ENCODE measurements at places on chromosomes 3 and 15. TPM values are rescaled to one million over a fixed set of nuclear protein-coding genes. Genes with fewer than 3 reads are reported as not detected.
A peak's percentile ranks its signal among the peaks of the same experiment; 100 is the strongest.

DNA sequence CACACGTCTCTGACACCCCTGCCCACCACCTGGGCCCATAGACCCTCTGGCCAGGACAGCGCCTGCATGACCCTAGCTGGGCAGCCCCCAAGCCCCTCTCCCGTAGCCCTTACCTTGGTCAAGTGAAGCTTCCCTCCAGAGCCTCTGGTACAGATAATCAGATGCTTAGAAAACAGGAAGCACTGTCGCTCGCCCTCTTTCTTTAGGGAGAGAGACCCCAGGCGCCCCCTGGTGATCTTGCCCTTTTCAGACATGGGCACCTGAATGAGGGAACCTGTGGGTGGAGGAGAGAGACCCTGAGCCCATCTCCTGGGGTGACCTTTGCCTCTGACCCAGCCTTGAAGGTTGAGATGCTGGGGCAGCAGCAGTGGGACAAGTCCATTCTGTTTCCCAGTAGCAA is 65.4 kb downstream of the RASGRF1 start:
- H3K4me3 ChIP-seq = no peak overlapping the region
- H3K27me3 ChIP-seq = no peaks in the 10 kb centered on the region
- H3K4me1 ChIP-seq = no peaks in the 10 kb centered on the region
- peak; percentile 63 for DNase-seq
- no peaks in the 10 kb centered on the region for H3K36me3 ChIP-seq

- H3K27me3 ChIP-seq = no peaks in the 10 kb centered on the region
- H3K27ac ChIP-seq = no peak overlapping the region
- no peaks in the 10 kb centered on the region for H3K36me3 ChIP-seq
These were observed 735.8 kb downstream of the ZPLD1 start for GRCh38 chr3:103170651-103171050.

GRCh38 chr15:73794443-73795133 is 41.4 kb upstream of the INSYN1 start:
- no peaks in the 10 kb centered on the region for H3K4me1 ChIP-seq
- no peaks in the 10 kb centered on the region for H3K27me3 ChIP-seq
- no peak overlapping the region for H3K27ac ChIP-seq
- no peak overlapping the region for H3K4me3 ChIP-seq
- no peak for DNase-seq
- no peaks in the 10 kb centered on the region for H3K36me3 ChIP-seq

DNA sequence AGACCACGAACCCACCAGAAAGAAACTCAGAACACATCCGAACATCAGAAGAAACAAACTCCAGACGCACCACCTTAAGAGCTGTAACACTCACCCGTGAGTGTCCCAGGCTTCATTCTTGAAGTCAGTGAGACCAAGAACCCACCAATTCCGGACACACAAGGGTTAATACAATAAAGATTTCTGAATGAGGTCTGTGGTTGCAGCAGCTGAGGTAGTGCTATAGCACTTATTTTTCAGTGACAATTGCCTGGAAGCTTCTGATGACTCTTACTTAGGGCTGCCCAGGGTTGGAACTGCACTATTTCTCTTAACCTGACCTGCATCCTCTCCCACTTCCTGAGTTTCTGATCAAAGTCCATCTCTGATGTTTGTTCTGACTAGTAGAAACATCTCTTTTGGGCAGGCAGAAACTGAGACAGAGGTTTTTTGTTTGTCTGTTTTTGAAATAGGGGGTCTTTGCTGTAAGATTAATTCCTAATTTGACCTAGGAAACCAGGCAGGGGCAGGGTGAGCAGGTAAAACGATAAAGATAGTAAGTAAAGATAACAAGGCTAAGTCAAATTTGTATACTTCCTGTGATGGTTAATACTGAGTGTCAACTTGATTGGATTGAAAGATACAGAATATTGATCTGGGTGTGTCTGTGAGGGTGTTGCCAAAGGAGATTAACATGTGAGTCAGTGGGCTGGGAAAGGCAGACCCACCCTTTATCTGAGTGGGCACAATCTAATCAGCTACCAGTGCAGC is 169.1 kb downstream of the GAP43 start:
- H3K27ac ChIP-seq = no peak overlapping the region
- H3K4me3 ChIP-seq = no peak overlapping the region
- DNase-seq = no peak
- H3K27me3 ChIP-seq = no peaks in the 10 kb centered on the region
- H3K36me3 ChIP-seq = no peaks in the 10 kb centered on the region
- no peaks in the 10 kb centered on the region for H3K4me1 ChIP-seq

Gene SAMD7
- not detected for total RNA-seq

Gene SLC6A6
- total RNA-seq = 62.2 TPM

- no peaks in the 10 kb centered on the region for H3K27me3 ChIP-seq
- peaks cover 3% of the 10 kb centered on the region for H3K4me1 ChIP-seq
- no peak for DNase-seq
- H3K36me3 ChIP-seq = no peaks in the 10 kb centered on the region
- no peak overlapping the region for H3K27ac ChIP-seq
These were observed 59.4 kb upstream of the IMPG2 start for GRCh38 chr3:101379658-101380376.

- no peaks in the 10 kb centered on the region for H3K27me3 ChIP-seq
- H3K27ac ChIP-seq = no peak overlapping the region
- no peak overlapping the region for H3K4me3 ChIP-seq
- no peak for DNase-seq
These were observed 183.5 kb upstream of the PRICKLE2 start for GRCh38 chr3:64408770-64409169.

Gene GRAMD2A
- total RNA-seq = 0.91 TPM

- H3K4me3 ChIP-seq = peak overlapping the region; percentile 1
- no peaks in the 10 kb centered on the region for H3K27me3 ChIP-seq
- H3K27ac ChIP-seq = no peak overlapping the region
- no peaks in the 10 kb centered on the region for H3K36me3 ChIP-seq
- peak; percentile 90 for DNase-seq
These were observed 7.6 kb downstream of the EPHB3 start for GRCh38 chr3:184568924-184569829.

GRCh38 chr15:100783291-100783690 is 96.3 kb upstream of the ALDH1A3 start:
- H3K27ac ChIP-seq = no peak overlapping the region
- no peaks in the 10 kb centered on the region for H3K27me3 ChIP-seq
- no peaks in the 10 kb centered on the region for H3K4me1 ChIP-seq
- no peaks in the 10 kb centered on the region for H3K36me3 ChIP-seq
- no peak overlapping the region for H3K4me3 ChIP-seq

Gene STRA6
- total RNA-seq = 0.16 TPM

DNA sequence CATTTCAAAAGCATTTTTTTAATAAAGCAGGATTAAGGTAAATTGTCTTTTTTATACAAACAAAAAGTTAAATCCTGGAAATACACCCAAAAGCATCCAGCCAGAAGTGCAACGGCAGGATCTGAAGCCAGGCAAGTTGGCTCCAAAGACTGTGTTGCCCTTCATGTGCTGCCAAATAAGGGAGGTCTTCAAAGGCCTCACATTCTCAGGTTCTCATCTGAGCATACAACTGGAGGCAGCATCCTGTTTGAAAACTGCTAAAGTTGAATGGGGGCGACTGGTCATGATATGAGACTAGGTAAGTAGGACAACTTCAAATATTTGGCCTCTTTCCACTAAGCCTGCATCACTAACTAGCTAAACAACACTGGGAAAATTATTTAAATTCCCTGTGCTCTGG is 52.2 kb downstream of the IMPG2 start:
- no peak overlapping the region for H3K4me3 ChIP-seq
- no peak overlapping the region for H3K27ac ChIP-seq
- peaks cover 3% of the 10 kb centered on the region for H3K4me1 ChIP-seq
- no peak for DNase-seq

DNA sequence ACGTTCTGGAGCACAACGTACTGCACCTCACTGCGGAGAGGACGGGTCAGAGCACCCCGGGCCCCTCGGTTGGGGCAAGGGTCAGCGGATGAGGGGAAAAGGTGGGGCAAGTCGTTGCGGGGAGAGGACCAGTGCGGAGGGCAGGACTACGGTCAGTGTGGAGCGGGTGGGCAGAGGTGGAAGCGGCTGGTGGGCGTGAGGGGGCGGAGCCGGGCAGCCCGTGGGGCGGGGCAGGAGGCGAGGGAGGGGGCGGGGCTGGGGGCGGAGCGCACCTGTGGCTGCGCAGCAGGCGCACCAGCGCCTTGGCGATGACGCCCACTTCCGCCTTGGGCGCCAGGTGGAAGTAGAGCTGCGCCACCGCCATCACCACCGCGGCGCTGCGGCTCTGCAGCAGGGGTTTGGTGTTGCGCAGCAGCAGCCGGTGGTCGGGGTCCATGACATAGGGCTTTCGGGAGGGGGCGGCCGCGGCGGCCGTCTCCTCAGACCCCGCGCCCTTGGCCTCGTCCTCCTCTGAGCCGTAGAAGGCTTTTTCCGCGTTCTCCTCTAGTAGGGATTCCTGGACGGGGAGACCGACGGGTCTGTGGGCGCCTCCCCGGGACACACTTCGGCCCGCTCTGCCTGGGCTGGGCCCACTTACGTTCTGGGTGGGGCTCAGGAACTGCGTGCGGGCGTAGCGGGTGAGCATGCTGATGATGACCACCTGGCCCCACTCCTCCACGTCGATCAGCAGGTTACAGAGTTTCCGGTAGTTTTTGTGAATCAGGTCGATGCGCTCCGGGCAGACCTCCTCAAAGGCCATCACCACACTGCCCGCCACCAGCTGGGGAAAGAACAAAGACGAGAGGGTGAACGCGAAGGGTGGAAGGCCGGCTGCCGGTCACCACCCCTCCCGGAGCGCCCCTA is 29.2 kb downstream of the AP3B2 start:
- no peaks in the 10 kb centered on the region for H3K4me1 ChIP-seq
- no peaks in the 10 kb centered on the region for H3K27me3 ChIP-seq
- no peak overlapping the region for H3K27ac ChIP-seq
- DNase-seq = no peak
- H3K36me3 ChIP-seq = no peaks in the 10 kb centered on the region

GRCh38 chr3:34419801-34420200 is 621.4 kb downstream of the PDCD6IP start:
- DNase-seq = no peak
- H3K27me3 ChIP-seq = no peaks in the 10 kb centered on the region
- H3K36me3 ChIP-seq = no peaks in the 10 kb centered on the region

DNA sequence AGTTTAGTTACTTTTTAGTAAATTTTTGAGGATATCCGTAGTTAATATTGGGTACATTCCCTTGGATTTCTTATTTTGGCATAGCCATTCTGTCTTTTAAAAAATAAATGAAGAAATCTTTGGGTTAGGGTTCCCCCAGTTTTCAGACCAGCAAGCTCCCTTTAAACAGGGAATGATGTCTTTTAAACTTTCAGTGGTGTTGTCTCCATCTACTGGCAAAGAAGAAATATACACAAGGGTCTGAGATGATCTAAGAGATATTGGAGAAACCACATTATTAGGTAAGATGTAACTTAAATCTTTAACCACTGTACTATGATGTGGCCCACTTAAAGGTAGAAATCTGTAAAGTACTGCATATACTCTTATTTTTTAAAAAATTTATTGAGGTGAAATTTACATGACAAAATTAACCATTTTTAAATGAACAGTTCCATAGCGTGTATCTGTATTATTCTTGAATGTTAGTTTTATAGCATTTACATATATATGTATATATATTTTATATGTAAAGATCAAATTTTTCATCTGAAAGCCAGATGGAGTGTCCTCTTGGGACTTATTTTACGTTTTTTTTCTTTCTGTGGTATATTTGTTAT is 35.1 kb upstream of the EIF3J start:
- no peaks in the 10 kb centered on the region for H3K27me3 ChIP-seq
- DNase-seq = no peak
- no peaks in the 10 kb centered on the region for H3K4me1 ChIP-seq
- H3K27ac ChIP-seq = no peak overlapping the region
- H3K36me3 ChIP-seq = peaks cover 3% of the 10 kb centered on the region
- no peak overlapping the region for H3K4me3 ChIP-seq

DNA sequence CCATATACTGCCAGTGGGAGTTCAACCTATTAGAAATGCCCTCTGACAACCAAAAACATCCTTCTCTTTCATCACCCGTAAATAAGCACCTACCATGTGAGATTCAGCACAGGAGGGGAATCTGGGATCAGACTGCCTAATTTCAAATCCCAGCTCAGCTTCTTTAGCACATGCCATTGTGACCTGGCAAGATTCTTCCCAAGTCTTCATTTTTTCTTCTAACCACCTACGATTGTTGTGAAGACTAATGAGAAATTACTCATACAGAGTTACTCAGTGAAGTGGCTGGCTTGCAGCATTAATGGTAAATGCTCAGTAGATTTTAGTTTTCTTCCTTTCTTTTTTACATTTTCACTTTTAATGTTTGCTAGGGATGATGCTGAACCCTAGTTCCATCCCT is 176.7 kb downstream of the PDZRN3 start:
- no peak overlapping the region for H3K27ac ChIP-seq
- no peak overlapping the region for H3K4me3 ChIP-seq
- no peaks in the 10 kb centered on the region for H3K4me1 ChIP-seq
- H3K36me3 ChIP-seq = no peaks in the 10 kb centered on the region
- H3K27me3 ChIP-seq = no peaks in the 10 kb centered on the region

DNA sequence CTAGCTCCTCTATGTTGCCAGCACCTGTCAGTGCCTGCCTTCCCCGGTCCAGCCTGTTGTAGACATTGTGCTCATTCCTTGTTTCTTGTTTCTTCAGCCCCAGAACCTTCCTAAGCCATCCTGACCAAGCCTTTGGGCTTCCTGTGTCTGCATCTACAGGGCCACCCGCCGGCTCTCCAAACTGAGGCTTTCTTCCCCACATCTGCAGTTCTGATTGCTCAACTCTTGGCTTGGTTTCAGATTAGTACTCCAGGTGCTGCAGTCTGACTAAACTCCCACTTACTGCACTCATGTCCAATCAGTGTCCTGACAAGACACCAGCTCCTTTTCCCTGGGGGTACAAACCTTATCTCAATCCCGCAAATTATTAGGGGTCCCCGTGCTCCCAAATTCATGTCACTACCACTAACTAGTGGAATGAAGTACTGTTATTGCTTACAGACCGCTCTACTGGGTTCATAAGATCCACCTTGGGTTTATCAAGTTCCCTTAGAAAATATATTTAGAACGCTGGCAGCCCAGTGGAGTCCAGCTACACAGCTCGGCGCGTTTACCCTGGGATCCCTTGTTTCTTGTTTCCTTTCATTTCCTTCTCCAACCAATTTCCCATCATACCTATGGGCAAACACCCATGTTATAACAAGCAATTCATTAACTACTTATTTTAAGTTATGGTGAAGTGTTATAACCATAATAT is 114.2 kb upstream of the TJP1 start:
- H3K4me3 ChIP-seq = no peak overlapping the region
- no peak overlapping the region for H3K27ac ChIP-seq
- H3K4me1 ChIP-seq = no peaks in the 10 kb centered on the region

Gene FAM107A
- total RNA-seq = 10.2 TPM

DNA sequence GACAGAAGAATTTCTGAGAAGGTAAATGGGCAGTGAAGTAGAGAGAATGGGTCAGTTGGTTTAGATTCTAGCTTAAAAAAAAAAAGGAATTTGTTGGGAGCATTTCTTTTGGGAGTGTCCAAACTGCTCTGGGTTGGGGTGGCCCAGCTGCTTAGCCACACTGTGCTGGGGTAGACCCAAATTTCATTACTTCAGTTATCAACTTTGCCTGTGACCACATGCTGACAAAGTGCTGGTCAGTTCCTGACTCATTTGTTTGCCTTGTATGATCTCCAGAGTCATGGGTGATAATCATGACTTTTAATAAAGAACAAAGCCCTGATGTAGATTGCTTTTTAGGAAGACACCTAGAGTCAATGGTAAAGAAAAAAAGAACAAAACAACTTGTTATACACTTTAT is 121.5 kb upstream of the FGF7 start:
- H3K27ac ChIP-seq = no peak overlapping the region
- peaks cover 2% of the 10 kb centered on the region for H3K4me1 ChIP-seq
- no peaks in the 10 kb centered on the region for H3K36me3 ChIP-seq
- H3K27me3 ChIP-seq = no peaks in the 10 kb centered on the region

- H3K36me3 ChIP-seq = no peaks in the 10 kb centered on the region
- peak; percentile 61 for DNase-seq
- H3K27ac ChIP-seq = no peak overlapping the region
- H3K4me1 ChIP-seq = no peaks in the 10 kb centered on the region
- H3K4me3 ChIP-seq = no peak overlapping the region
- H3K27me3 ChIP-seq = no peaks in the 10 kb centered on the region
These were observed 64.6 kb downstream of the FBLN2 start for GRCh38 chr3:13613343-13614190.
